ENCODE measurements at places on chromosomes 7 and 10.

DNA sequence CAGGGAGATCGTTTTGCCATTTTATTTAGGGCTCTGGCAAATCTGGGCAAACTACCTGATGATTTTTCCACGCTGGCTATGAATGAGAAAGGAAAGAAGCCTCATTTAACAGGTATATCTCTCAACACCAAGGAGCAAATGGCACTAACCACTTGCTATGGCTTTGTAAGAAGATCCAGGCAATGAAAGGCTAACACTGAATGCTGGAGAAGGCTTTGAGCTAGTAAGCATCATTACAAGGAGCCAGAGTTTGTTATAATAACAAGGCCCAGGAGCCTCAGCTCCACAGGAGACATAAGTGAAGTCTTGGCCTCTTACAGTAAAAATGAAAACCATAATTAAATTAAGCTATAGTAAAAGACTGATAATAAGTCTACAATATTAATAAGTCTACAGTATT is 123.1 kb downstream of the CNOT4 start:
- no peak for DNase-seq

DNA sequence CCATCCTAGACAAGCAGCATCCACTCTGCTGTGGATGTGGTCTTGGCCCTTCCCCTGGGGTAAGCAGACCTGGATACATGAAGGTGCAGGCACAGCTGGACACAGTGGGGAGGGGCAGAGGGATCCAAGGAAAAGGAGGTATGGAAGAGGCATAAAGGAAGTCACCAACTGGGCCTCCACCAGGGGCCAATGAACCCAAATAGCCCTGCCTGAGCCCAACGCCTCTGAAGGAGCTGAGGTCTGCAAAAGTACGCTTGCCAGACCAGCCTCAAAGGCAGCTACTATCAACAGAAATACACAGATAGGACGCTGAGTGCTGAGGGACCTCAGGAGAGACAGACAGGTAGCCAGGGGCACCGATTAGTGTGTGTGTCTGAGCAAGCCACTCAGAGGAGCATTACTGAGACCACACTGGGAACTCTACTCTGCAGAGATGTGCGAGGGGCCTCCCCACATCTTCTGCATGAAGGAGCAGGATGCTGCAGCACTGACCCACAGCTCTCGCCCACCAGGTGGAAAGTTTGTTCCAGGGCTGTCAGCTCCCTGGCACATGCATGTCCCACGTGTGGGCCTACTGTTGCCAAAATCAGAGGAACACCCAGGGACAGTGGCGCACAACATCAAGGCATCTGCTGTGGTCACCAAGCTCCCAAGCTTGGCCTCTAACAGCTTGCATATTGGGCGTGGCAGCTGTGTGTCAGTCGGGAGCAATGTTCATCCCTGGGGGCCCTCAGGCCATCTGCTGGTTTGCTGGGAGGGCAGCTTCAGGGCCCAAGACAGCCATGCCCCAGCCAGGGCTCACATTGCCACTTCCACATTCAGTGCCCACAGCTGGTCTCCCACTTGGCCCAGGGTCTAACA is 40.0 kb downstream of the MKI67 start:
- DNase-seq = no peak

GRCh38 chr7:82559193-82559805 is 115.7 kb upstream of the CACNA2D1 start:
- no peak for DNase-seq

DNA sequence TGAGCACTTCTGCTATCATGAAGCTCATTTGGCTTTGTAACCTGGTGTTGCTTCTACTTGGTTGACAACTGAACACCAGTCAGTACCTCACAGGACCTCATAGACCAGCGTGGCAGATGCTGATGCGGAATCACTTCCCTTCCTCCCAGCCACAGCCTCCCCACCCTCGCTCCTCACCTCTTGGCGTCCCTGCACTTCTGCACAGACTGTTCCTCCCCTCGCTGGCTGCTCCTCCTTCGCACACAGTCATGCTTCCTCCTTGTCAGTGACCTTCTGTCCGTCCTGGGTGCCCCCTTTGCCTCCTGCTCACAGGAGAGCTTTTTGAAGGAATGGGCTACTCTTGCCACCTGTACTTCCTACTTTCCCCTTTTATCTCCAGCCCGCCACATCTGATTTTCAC is 61.4 kb upstream of the CTBP2 start:
- no peak for DNase-seq

- no peak for DNase-seq
Observed at GRCh38 chr10:28728366-28728765, 51.0 kb downstream of the BAMBI start.

GRCh38 chr7:33998476-33998875 is 93.1 kb downstream of the BMPER start:
- DNase-seq = no peak

DNA sequence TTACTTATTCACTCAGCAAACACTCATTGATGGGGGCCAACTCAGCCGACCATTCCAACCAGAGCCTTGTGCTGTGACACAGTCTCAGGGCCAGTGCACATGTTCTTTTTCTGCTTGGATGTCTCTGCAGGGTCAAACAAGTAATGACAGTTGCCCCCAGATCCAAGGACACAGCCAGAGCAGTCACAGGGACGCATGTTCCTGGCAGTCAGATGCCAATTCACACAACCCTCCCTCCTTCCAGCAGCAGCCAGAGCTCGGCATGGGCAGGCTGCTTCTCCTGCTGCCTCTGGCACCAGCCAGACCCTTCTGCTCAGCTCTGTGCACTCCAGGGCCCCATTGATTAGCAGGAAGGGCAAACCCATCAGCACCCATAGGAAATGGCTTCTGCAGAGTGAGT is 20.3 kb downstream of the DRGX start:
- no peak for DNase-seq

DNA sequence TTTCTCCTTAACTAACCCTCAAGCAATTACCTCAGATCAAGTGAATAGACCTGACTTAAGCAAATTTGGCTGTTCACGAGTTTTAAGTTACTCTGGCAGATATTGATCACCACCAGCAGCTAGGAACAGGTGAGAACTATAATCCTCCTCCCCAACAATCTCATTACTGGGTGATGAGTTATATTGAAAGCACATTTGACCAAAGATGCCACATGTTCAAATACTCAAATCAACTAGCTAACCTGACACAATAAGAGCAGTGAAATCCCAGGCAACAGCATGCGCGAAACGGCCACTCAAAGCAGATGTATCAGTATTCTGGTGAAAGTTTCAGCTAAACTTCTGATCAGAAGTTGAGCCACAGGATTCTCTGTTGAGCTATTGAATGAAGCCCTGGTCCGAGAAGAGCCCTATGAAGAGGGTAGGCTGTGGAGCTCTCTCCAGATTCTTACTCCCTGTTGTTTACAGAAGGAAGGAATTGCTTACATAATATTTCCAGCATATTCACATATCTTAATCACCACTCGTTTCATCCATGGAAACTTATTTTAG is 52.6 kb downstream of the CAV1 start:
- peak; percentile 18 for DNase-seq

- no peak for DNase-seq
Observed at GRCh38 chr10:133134411-133135115, 25.5 kb upstream of the KNDC1 start.

GRCh38 chr7:47571331-47572093 is 10.4 kb downstream of the TNS3 start:
- no peak for DNase-seq

DNA sequence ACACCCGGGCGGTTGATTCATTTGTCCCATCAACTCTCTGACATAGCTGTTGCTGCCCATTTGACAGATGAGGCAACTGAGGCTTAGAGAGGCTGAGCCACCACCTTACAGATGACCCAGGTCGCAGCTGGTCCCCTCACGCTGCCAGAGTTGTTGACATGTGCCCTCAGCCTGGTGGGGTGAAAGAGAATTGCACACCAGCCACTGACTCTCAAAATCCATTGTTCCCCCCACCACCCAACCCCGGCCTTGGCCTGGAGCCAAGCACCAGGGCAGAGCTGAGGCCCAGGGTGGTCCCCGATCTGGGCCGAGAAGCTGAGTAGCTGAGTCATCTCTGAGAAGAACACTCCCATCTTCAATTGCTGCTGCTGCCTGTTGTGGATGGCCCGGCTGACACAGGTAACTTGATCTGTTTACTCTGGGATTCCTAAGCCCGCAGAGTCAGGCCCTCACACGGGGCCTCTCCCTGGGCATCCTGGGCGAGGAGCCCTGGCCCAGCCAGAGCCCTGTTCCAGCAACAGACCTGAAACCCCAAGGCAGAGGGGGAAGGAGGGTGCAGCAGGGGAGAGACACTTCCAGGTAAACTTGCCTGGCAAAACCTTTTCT is 27.5 kb downstream of the PVRIG start:
- DNase-seq = no peak

- no peak for DNase-seq
Observed at GRCh38 chr7:117401293-117402002, 25.8 kb downstream of the ASZ1 start.

DNA sequence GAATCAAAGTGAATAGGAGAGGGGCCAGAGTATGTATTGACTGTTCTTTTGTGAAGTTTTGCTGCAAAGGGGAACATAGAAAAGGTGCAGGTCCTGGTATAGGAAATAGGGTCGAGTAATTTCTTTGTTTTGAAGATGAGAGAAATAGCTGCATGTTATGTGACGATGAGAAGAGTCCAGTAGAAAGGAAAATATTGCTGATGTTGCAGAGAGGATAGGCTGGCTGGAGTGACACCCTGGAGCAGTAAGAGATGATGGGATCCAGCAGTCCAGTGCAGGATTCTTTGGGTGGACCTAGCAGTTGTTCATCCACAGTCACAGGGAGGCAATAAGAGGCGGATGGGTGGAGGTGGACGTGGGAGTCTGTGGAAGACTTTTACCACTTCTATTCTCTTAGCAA is 2.1 kb upstream of the BMS1 start:
- no peak for DNase-seq

- no peak for DNase-seq
Observed at GRCh38 chr7:74429153-74429747, 24.5 kb upstream of the GTF2IRD1 start.

- DNase-seq = no peak
Observed at GRCh38 chr10:31419394-31420063, 100.5 kb downstream of the ZEB1 start.

- no peak for DNase-seq
Observed at GRCh38 chr10:70893227-70894006, 5.1 kb upstream of the PCBD1 start.

DNA sequence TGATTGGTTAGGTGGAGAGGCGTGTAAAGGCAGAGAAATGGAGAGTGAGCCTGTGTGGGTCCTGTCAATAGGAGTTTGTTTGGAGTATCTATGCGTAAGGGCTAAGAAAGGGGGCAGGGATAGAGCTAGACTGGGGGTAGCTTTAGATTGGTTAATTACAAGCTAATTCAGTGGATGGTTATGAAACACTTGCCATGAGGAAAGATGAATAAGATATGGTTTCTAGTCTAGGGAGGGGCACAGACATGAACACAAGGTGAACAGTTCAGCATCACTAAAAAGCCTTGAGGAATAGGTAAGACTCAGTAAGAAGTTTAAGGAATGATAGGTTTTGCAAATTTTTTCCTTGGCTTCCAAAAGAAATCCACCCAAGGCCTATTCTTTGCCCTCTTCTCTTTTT is 50.6 kb downstream of the PLPP4 start:
- DNase-seq = no peak

- DNase-seq = no peak
Observed at GRCh38 chr10:77404810-77405209, 232.8 kb downstream of the KCNMA1 start.

DNA sequence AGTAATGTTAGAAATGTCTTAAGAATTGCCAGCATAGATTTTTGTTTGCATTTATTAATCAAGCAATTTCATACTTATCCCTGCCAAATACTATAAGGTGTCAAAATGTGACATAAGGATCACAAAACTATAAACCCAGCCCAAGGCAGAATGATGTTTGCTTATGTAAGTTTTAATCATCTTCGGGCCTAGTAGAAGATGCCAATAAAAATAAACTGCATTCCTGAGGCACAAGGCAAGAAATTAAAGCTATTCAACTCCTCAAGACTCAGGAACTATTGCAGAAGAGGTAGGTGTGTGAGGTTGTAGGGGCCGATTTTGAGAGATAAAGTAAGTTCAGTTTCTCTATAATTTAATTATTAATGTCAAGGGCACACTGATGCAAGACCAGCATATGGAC is 189.4 kb upstream of the AHR start:
- DNase-seq = no peak

Measured in stimulated activated CD8-positive, alpha-beta memory T cell treated with anti-CD3 and anti-CD28 coated beads, Interleukin-15, amount 100 ng/mL, for 48 hours (primary cell).